H9 (cell line): ENCODE measurements at places on chromosomes 1 and 21. TPM values are rescaled to one million over a fixed set of nuclear protein-coding genes. Genes with fewer than 3 reads are reported as not detected.
A peak's percentile ranks its signal among the peaks of the same experiment; 100 is the strongest.

Gene PYHIN1
- total RNA-seq: not detected in 2 replicates

Gene AMY1C
- total RNA-seq: not detected in 2 replicates

Gene CACNA1S
- total RNA-seq: 0.04 TPM in 1 of 2 replicates, not detected in the other

Gene NUF2
- 25.2 and 30.7 TPM in 2 replicates for total RNA-seq

Gene LPGAT1
- total RNA-seq: 12.2 and 17.4 TPM in 2 replicates

Gene PLPPR4
- 0.31 and 0.39 TPM in 2 replicates for total RNA-seq

Gene ADCY10
- 0.20 TPM in 1 of 2 replicates, not detected in the other for total RNA-seq

Gene PRRX1
- total RNA-seq: not detected in 2 replicates

- no peak for DNase-seq
Measured at GRCh38 chr1:202014915-202015661, 4.7 kb downstream of the ELF3 start.

DNA sequence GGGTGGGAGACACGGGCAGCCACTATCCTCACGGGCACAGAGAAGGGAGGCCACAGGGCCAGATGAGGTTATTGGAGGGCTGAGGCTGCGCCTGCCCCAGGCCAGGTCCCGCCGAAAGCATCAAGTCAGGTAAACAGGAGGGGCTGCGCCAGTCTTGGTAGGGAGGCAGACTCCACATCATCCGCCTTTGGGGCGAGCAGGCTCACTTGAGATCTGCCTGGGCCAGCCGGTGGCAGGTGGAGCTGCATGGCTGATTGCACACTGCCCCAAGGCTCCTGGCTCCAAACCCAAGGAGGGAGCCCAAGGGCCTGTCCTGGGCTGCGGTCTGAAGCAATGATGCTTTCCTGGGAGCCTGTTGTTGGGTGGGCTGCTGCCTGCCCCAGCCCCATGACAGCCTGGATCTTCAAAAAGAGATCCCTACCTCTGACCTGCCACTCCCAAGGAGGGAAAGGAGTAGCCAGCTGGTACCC, 4.6 kb downstream of the SMIM1 start:
- no peak for DNase-seq

- DNase-seq: no peak
Measured at GRCh38 chr21:42989816-42990650, 15.7 kb downstream of the PKNOX1 start.

DNA sequence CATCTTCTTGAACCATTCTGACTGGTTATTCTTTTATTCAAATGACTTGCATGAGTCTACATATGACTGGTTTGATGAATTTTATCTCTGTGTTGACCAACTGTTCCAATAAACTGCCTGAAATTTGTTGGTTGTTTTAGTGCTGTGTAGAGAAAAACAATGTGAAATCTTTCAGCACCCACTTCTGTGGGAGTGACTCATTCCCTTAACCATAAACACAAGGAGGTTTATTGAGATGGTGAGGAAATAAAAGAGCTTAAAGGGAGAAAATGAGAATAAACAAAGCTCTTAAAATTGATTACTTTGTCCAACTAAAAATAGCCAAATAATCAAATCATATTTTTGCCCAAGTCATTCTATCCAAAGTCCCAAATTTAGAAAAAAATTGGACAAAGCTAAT, 341.1 kb downstream of the TGFB2 start:
- DNase-seq: no peak

GRCh38 chr1:201514466-201514865, 7.5 kb upstream of the CSRP1 start:
- DNase-seq: no peak

- DNase-seq: no peak
Measured at GRCh38 chr21:38598413-38598812, 100.1 kb upstream of the ERG start.

DNA sequence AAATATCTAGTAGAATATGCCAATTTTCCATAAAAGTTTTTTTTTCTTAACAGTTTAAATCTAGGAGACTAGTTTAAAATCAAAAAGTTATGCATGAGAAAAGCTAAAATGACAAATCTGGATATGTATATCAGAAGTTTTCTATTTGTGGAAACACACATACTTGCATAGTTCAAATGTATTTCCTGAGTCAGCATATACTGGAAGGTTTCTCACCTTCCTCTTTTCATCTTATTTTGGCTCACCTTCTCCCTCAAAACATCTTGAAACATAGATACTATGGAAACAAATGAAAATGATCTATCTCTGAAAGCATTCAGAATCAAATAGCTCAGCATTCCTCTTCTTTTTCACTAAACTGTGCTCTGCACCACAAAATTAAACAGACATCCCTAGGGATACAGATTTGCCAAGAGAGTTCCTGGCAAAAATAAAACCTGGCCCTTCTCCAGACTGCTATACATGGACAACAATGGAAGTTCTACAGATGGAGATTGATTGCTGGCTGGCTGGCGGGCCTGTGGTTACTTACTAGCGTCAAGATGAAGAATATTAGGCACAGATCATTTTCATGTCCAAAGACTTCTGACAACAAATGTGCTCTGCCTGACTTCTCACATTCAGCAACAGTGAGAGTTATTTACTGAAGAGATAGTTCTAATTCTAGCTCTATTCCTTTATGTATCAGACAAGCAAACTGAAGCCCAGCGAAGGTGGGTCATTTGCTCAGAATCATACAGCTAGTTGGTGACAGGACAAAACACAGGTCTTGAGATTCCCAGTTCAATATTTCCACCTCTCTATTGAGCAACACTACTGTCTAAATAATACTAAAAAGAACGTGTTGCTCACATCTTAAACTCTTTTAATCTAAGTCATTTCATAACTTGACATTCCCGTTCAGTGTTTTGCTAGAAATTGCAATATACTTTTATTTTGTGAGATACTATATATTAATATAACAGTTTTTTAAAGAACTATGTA, 26.6 kb downstream of the DIPK1A start:
- DNase-seq: no peak

GRCh38 chr1:22143065-22144033, at the start of gene WNT4:
WNT4 (minus strand) TSS chr1:22143097; CDS start chr1:22142922, 175 bp downstream.
- DNase-seq: peak; percentile 62

GRCh38 chr1:192700834-192701271, 64.9 kb downstream of the RGS13 start:
- no peak for DNase-seq

GRCh38 chr21:46243325-46243724, 14.8 kb upstream of the LSS start:
- DNase-seq: no peak

- no peak for DNase-seq
Measured at GRCh38 chr1:199725002-199725565, 302.4 kb upstream of the NR5A2 start.

DNA sequence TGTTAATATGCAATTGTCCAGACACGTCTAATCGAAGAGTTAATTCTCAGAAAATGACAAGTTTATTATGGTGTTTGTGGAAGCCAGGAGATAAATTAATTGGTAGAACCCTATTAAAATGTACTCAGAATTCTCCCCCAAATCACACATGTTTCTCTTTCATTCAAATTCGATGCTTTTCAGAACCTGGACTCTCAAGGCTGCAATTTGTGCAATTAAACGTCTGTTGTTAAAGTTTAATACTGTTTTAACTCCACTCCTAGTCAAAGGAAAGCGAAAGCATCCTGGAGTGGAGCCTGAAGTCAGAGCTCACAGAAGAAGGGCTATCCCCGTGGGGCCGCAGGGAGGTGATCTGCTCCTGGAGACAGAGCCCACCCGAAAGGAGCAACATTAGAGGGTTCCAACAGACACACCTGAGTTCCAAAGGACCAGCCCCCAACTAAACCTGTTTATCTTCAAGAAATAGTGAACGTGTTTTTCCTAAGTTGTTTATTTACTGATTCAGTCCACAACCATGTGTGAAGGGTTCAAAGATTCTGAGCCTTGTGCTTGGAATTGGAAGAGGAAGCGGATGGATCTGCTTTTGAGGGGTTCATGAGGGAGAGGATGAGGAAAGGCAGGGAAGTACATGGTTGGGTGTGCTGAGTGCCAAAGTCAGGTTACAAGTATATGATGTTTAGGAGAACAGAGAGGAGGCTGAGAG, 68.0 kb upstream of the AKT3 start:
- no peak for DNase-seq

DNA sequence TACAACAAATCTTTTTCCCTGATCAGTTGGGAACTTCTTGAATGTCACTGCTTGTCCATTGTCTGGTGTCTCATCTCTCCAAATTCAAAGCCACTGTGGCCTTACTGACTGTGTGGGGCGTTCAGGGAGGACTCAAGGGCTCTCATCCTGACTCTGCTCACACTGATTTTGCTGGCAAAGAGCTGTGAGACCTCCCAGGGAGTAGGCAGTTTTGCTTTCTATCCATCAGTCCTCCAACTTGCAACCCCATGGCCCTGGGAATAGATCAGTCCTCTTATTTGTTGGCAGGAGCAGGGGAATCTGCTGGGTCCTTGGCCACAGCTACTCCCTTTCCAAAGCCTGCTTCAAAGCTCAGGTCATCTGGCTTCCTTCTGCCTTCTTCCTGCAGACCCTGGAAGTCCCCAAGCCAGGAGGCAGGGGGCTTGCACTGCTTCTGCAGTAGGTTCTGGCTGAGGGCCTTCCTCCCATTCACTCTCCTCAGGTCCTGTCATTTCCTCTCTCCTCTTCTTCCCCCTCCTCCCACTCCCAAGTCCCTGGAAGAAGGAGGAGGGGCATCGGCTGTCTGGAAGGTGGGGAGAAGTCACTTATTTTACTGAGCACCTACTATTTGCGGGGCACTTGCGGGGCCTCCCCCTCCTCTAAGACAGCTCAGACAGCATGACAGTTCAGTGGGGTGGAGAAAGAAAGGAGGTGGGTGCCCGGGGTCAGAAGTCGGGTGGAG, 876 bp upstream of the NAV1 start:
- peak; percentile 56 for DNase-seq

DNA sequence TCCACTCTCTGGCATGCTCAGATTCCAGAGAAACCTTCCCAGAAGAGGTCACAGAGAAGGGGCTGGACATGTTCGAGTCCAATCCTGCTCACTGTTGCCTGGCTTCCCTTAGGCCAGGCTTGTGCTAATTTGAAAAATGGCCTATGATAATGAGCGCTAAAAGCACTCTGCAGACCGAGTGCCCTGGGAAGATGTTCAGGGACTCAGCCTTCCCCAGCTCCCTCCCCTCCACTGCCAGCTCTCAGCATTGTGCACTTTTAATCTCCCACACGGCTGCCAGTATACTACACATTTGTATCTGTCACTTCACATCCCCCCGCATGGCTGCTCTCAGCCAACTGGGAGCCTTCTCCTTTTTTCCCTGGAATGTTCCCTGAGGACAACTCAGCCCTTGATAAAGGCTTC, 24.1 kb downstream of the FAM163A start:
- no peak for DNase-seq

GRCh38 chr1:231722356-231722755, 95.8 kb downstream of the DISC1 start:
- no peak for DNase-seq

- DNase-seq: no peak
Measured at GRCh38 chr1:95145493-95145892, 28.3 kb downstream of the TLCD4 start.

DNA sequence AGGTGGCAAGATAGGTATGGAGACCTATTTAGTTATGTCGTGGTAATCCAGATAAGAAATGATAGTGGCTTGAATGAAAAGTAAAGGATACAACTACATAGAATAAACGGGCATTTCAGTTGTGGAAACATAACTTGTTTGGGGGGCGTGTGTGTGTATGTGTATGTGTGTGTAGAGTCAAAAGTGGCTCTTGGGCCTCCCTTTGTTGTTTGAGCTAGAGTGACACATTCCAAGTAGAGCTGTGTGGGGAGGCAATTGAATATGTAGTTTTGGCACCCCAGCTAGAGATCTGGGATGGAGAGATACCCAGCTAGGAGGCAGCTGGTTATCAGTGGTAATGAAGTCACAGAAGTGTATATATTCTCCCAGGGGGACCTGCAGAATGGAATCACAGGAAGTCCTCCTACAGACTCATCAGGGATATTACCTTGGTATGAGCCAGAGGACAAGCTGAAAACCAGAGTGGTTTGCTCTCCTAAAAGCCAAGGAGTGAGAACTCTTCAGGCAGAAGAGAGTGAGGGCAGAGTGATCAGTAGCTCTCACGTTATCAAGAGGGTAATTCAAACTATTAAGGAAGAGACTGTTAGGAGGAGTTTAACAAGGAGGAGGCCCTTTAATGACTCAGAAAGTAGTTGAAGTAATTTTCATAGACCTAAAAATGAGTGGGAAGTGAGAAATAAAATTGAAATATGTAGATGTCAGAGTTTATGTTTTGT, 5.1 kb downstream of the CR1L start:
- no peak for DNase-seq

DNA sequence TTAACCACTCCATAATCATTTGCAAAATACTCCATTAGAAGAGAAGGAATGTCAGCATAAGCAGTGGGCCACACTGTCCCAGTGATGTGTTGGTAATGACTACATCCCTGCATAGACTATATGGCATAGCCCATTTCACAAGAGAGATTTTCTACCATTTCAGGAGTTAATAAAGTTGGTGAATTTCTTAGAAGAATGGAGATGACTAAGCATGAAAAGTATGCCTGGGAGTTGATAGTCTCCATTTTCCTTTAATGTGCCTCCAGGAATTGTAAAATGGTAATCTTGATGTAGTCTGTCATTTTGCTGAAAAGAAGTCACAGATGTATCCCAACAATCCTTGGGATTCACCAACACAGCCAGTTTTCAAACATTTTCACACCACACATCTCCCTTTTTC, 608.8 kb upstream of the CHRM3 start:
- no peak for DNase-seq

- DNase-seq: peak; percentile 89
Measured at GRCh38 chr21:36820176-36821031, 121.5 kb downstream of the SIM2 start.

GRCh38 chr1:109850194-109850593, 60.5 kb upstream of the CSF1 start:
- DNase-seq: no peak

- DNase-seq: no peak
Measured at GRCh38 chr1:180360333-180361075, 130.4 kb downstream of the LHX4 start.

DNA sequence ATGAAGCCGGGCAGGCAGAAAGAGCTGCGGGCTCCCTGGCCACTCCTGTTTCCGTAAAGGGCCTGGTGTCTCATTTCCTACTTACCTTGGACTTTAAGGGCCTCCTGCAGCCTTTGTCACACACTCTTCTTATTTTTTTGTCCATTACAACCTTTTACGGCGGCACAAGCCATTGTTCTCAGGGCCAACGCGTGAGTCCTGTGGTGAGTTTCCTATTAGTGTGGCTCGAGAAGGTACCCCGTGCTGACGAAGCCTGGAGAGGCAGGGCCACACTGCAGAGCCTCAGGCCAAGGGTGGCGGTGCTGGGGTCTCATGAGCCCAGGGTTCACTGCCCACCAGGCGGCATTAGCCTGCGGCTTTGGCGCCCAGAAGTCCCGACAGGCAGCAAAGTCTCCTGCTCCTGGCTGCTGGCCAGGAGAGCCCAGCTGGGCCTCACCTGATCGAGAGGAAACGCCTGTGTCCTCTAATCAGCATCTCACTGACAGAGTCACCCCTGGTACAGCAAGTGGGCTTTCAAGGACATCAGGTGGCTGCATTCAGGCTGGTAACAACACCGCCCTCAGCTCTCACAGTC, 62.0 kb downstream of the SIK1 start:
- DNase-seq: no peak

GRCh38 chr1:18328803-18329202, 151.9 kb upstream of the KLHDC7A start:
- DNase-seq: no peak
